ENCODE measurements at places on chromosomes 11 and 22. TPM values are rescaled to one million over a fixed set of nuclear protein-coding genes. Genes with fewer than 3 reads are reported as not detected.

Gene RHBDD3
- 77.9 TPM for total RNA-seq

- no peak for DNase-seq
Observed at GRCh38 chr22:38461057-38461413, 6.0 kb upstream of the KCNJ4 start.

DNA sequence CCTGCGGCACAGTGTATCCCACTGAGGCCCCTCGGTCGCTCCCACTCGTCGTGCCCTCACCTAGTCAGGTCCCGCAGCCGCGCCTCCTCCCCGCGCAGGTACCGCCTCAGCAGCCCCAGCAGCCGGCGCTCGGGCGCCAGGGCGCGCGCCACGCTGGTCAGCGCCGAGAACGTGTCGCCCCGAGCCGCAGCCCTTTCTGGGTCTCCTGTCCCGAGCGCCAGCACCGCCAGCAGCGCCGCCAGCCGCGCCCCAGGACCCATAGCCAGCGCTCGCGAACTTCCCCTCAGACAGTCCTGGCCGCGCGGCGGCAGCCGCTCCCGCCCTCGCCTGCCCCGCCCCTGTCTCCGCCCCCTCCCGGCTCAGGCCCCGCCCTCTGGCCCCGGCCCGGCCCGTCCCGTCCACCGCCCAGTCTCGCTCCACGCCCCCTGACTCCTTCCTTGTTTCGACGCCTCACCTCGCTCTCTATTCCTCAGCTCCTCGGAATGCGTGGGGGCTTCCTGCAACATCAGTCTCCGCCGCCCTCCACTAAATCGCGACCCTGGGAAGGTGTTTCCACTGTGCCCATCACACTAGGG, at the start of gene P4HA3:
Gene P4HA3, minus strand, starts transcription at position 289 of the 575 bp plus-strand sequence. Its CDS starts 29 bp downstream, at position 260.
- peak; percentile 85 for DNase-seq

DNA sequence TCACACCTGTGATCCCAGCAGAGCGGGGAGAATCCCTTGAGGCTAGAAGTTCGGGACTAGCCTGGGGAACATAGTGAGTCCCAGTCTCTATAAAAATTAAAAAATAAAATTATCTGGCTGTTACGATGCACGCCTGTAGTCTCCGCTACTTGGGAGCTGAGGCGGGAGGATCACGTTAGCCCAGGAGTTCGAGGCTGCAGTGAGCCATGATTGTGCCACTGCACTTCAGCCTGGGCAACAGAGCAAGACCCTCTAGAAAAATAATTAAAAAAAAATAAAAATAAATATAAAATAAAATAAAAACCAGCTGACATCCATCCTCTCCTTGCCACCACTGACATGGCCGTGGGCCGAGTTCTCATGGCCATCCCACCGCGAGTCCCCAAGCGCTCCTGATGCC, 7.7 kb upstream of the RTN4R start:
- no peak for DNase-seq

- peak; percentile 31 for DNase-seq
Observed at GRCh38 chr22:18075720-18076497, 1.9 kb upstream of the PEX26 start.

DNA sequence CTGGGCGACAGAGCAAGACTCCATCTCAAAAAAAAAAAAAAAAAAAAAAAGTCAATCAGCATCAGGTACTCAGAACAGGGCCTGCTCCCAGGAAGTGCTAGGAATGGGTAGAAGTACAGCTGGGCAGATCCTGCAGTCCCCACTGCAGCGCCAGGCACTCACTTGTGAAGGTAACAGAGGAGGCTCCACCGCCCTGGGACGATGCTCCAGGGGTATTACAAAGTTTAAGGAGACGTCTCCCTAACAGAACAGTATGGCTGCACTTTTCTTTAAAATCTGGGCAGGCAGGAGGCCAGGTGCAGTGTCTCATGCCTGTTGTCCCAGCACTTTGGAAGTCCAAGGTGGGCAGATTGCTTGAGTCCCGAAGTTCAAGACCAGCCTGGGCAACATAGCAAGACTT, 1449.0 kb downstream of the BRD1 start:
- DNase-seq, result no peak

GRCh38 chr11:84117394-84117793, 831.2 kb upstream of the CCDC90B start:
- DNase-seq, result no peak

DNA sequence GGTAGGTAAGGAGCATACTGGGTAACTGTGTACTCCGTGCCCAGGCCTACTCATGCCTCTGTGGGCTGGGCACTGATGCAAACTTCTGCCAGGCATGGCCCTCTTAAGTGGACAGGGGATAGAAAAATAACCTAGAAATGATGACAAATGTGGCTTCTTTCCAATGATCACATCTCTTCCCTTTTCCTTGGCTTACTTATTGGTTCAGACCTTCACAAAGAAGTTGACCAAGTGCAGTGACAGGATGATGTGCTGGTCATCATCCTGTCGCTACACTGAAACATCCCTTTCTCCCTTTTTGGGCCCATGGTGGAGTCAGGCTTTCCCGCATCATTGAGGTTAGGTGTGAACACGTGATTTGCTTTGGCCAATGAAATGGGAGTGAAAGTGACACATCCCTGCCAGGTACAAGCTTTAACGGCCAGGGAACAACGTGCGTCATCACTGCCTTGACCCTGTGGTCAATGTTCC, 31.8 kb upstream of the APOBEC3A start:
- DNase-seq, result no peak

Gene PPME1
- total RNA-seq, result 45.2 TPM

Gene LRP4
- total RNA-seq, result 27.6 TPM

Gene STX5
- 27.2 TPM for total RNA-seq

Gene PICALM
- total RNA-seq, result 69.9 TPM

Gene MMP12
- not detected for total RNA-seq

- DNase-seq, result no peak
Observed at GRCh38 chr11:116576526-116576925, 196.3 kb downstream of the BUD13 start.

DNA sequence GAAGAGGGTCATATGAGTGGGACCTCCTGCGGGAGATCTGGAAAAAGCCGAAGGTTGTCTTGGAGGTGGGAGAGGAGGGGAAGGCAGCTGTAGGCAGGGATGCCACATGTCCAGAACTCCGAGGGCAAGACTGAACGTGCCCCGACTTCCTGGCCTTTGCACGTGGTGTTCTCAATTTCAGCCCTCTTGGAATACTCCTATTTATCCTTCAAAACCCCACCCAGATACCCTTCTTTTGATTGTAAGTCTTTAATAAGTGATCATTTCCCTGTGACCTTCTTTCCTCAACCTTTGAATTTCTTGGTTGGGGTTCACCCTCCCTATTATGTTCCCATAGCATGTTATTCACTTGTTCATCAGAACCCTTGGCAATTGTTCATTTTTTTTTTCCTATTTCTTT, 95.3 kb upstream of the CRYBB3 start:
- no peak for DNase-seq

DNA sequence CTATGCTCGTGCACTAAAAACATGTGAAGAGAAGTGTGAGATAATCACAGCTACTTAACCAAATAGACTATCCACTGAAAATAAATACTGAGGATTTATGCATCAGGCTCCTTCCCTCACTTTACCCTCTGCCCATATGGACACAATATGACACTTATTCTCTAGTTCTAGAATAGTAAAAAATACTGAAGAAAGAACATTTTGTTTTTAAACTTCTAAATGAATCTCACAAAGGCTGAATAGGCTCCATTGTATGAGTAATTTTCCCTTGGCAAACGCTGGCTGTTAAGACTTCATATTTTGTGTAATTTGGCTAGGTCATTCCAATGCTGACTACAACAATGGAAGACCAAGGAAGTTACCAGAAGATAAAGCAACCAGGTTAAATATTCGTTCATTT, 9.9 kb downstream of the HPS5 start:
- no peak for DNase-seq

DNA sequence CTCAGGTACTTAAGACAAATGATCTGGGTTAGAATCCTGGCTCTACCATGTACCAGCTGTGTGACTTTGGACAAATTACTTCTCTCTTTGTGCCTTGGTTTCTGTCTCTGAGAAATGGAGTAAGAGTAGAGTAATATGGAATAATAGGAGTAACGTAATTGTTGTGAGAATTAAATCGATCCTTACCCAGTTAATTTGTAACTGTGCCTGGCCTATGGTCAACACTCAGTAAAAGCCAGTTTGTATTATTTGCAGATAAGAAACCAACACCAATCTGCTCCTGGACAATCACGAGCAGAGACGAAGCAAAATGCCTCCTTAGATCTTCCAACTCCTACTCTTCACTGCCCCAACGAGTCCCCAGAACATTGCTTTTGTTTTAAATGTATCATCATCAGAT, 266.7 kb downstream of the DCDC1 start:
- DNase-seq, result no peak

DNA sequence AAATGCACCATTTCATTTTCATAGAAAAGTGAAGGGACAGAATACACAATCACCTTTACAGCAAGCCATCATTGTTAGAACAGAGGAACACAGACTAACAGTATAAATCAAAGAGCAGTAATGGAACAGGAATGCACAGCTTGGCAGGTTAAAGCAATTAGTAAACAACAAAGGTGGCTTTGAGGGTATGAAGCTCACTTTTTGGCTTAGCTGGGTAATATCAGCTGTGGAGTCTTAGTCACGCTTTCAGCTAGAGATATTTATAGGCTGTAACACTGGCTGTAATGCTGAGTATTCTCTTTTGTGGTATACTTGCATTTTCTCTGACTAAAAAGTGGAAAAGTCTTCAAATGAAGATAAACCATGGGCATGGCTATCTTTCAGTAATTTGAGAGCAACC, 1780.5 kb downstream of the LRRC4C start:
- DNase-seq, result no peak

Gene ELFN2
- total RNA-seq, result 1.5 TPM

Gene EIF1AD
- total RNA-seq, result 29.7 TPM

GRCh38 chr11:36412781-36413383, 97.2 kb downstream of the TRAF6 start:
- DNase-seq, result no peak

GRCh38 chr11:13324709-13325108, 47.1 kb downstream of the BMAL1 start:
- no peak for DNase-seq

- DNase-seq, result no peak
Observed at GRCh38 chr11:126405906-126406305, 50.4 kb downstream of the ST3GAL4 start.

Gene ZFPL1
- 32.2 TPM for total RNA-seq

GRCh38 chr11:47603295-47603694, 9.1 kb upstream of the C1QTNF4 start:
- DNase-seq, result no peak

Gene RBMXL2
- not detected for total RNA-seq

GRCh38 chr11:70910835-70911234, 341.5 kb downstream of the SHANK2 start:
- no peak for DNase-seq

GRCh38 chr22:43387815-43388214, 24.0 kb upstream of the MPPED1 start:
- DNase-seq, result no peak

- peak; percentile 76 for DNase-seq
Observed at GRCh38 chr11:59263225-59263894, 50.6 kb upstream of the MPEG1 start.

Gene PLAAT5
- total RNA-seq, result 23.0 TPM

Gene FREY1
- total RNA-seq, result 1.8 TPM

GRCh38 chr11:43561832-43562231, 118.7 kb upstream of the HSD17B12 start:
- no peak for DNase-seq

- no peak for DNase-seq
Observed at GRCh38 chr22:26159886-26160285, 9.4 kb upstream of the SEZ6L start.

Gene UCP3
- total RNA-seq, result 0.55 TPM

Gene CD248
- total RNA-seq, result 2.6 TPM

Gene TPBGL
- 0.60 TPM for total RNA-seq

GRCh38 chr11:68857037-68857586, 15.4 kb upstream of the CPT1A start:
- DNase-seq, result no peak

GRCh38 chr11:10908215-10908951, 50.5 kb upstream of the ZBED5 start:
- DNase-seq, result peak; percentile 26

DNA sequence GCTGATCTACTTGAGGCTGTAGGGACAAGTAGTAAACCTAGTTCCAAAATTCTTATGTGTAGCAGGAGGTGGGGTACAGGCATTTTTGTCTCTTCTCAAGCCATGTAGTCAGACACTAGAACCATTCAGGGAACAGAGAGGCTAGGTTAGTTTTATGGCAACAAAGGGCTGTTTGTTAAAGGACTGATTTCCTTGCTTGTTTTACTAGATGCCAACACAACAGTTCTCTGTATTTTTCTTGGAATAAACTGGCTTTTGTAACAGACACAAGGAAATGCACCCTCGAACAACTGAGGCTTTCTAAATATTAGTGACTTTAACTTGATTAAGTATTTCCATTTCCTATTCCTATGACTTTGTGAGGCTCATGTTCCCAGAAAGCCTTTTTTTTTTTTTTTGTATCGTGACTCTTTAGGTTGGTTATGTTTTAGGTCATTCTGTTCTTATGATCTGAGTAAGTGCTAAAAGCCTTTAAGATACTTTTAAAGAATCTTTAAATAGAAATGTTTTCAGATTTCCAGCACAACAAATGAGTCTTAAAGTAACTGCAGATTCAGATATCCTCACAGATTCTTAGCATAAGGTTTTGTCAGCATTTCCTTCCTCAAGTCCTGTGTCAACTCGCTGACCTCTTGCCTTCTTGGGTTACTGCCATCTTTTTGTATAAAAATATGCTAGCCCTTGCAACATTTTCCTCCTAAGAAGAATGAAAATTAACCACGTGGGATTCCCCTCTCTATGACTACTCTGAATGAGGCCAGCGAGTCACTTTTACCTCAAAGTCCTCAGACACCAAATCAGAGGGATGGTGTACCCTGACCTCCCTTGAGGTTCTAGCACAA, 92.5 kb downstream of the CCDC83 start:
- no peak for DNase-seq

Gene KDM4D
- 2.4 TPM for total RNA-seq

Data from WTC11 (cell line).